ENCODE measurements at places on chromosomes 1 and 21.

DNA sequence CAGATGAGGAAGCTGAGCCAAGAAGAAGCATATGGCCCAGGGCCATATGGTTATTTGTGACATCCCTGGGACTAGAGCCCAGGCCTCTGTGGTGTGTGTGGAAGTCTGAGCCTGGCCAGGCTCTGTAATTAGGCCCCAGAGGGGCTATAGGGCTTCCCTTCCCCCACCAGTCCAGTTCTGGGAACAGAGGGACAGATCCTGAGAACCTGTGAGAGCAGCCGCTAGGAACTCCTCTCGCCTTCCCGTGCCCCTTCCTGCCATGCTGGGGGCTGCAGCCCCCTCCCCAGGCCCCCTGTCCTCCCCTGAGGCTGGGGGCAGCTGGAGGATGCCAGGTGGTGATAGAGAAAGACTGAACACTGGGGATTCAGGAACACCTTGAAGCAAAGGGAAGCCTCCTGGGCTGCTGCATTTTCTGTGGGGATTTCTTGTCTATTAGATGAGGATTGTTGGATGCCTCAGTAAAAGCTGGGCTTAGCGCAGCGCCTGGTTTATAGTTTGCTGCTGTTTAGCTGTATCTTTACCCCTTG, 33.3 kb downstream of the COQ8A start:
- no peak for DNase-seq

DNA sequence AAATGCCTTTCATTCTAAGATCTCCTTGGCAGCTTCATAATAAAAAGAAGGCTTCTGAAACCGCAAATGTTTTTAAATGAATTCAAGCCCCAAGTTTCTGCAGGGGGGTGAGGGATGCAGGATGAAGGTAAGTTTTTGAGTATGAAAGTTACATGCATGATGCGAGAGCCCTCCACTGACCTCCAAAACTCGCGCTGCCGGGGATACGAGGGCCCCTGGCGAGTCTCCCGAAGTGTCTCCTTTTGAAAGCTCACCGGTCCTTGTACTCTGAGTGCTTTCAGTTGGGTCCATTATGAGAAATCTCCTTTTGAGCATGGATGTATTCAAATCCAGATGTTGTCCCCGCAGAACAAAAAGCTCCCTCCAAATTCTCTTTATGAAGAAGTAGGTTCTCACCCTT, 18.9 kb upstream of the ZC3H12A start:
- DNase-seq, result no peak

GRCh38 chr1:185972096-185972850, 238.1 kb downstream of the HMCN1 start:
- DNase-seq, result no peak

- no peak for DNase-seq
Observed at GRCh38 chr1:183806125-183806524, 1.2 kb downstream of the RGL1 start.

- DNase-seq, result no peak
Observed at GRCh38 chr1:36177589-36178431, 21.9 kb downstream of the MAP7D1 start.

GRCh38 chr21:38352536-38353219, 95.9 kb downstream of the KCNJ15 start:
- peak; percentile 67 for DNase-seq

DNA sequence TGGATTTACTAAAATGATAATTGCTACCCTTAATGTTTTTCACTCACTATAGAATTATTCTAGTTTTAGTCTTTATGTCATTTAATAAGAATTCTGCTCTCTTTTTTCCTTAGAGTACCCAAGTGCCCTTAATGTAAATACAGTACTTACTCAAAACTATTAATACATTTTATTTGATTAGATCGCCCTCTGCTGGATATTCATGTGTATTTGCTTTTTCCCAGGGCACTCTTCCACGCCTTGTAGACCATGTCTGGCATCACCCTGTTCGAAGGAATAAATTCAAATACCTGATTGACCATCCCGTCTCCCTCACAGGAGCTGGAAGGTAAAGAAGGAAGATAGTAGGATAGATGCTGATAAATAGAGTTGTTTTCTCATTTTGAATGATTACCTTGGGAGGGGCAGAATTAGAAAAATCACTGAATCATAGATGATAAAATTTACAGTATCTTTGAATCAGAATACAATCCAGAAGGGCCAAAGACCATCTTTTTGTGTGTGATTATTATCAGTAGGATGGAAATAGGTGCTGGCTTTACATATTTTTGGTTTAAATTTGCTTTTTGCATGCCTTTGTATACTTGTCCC, 4.1 kb downstream of the AXDND1 start:
- DNase-seq, result peak; percentile 76

DNA sequence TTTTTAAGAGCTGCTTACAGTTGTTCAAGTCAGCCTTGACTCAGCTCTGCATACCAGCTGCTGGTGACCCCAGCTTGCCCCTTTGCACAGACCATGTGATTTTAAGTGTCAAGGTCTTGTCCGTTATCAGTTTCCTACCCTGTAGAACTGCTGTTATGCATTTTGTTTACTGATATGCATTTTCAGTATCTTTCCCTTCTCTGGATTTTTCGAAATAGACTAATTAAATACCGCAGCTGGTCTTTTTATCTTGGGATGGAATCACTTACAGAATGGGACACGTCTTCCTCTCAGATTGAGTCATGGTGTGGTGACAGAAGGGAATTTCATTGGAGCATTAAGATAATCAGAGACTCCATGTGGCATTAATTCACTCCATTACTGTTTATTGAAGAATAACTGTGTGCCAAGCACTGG, 145.6 kb downstream of the FMN2 start:
- DNase-seq, result no peak

DNA sequence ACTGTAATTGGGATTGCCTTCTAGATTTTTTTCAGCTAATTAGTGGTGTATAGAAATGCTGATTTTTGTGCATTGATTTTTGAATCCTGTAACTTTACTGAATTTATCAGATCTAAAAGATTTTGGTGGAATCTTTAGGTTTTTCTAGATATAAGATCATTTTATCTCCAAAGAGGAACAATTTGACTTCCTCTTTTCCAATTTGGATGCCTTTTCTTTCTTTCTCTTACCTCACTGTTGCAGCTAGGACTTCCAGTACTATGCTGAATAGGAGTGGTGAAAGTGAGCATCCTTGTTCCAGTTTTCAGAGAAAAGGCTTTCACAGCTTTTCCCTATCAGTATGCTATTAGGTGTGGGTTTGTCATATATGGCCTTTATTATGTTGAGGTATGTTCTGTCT, 53.6 kb downstream of the TESK2 start:
- no peak for DNase-seq

DNA sequence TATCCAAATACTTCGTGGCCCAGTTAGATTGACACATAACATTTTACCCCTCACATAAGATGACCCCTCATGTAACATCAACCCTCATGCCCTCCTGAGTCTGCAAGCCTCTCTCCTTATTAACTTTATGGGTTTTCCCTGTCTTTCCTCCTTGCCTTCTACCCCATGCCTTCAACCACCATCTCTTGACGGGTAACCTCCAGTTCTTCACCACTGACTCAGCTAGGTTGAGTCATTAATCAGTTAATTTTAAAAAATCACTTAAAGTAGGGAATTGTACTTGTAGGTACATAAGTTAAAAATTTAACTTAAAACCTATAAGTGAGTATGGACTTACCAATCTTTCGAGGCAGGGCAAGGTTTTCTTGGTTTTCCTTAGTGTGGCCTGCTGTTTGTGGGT, 330.7 kb downstream of the CAMTA1 start:
- DNase-seq, result no peak

DNA sequence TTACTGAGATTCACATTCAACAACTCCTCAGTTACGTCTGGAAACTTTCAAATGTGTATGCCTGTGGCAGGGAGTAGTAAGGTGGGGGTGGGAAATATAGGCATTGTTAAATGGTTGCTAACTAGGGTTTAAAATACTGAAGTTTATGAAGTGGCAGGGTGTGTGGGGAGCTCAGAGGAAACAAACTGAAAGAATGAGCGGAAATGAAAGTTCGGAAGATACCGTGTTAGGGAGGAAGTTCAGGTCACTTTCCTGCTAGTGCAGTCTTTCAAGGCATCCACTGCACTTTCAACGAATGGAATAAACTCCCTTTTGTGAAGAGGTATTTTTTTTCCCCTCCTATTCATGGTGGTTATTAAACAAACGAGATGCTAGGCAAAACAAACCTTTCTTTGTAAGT, 19.7 kb downstream of the SYNJ1 start:
- no peak for DNase-seq

- no peak for DNase-seq
Observed at GRCh38 chr1:110328274-110328673, 10.9 kb upstream of the RBM15 start.

DNA sequence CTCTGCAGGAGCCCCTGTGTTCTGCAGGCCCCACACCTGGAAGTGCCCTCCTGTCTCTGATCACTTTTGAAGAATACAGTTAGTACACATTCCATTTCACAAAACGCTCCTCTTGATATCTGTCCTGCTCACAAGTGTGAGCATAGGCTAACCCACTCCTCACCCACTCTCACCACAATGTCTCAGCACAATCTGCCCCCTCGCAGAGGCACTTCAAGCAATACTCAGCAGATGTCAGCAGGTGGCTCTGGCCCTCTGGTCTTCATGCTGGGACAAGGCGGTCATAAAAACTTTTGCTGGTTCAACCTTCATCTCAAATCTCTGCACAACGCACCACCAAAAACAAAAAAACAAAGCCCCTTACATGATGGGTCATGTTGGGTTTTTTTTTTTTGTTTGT, 671.2 kb downstream of the MATN1 start:
- no peak for DNase-seq

DNA sequence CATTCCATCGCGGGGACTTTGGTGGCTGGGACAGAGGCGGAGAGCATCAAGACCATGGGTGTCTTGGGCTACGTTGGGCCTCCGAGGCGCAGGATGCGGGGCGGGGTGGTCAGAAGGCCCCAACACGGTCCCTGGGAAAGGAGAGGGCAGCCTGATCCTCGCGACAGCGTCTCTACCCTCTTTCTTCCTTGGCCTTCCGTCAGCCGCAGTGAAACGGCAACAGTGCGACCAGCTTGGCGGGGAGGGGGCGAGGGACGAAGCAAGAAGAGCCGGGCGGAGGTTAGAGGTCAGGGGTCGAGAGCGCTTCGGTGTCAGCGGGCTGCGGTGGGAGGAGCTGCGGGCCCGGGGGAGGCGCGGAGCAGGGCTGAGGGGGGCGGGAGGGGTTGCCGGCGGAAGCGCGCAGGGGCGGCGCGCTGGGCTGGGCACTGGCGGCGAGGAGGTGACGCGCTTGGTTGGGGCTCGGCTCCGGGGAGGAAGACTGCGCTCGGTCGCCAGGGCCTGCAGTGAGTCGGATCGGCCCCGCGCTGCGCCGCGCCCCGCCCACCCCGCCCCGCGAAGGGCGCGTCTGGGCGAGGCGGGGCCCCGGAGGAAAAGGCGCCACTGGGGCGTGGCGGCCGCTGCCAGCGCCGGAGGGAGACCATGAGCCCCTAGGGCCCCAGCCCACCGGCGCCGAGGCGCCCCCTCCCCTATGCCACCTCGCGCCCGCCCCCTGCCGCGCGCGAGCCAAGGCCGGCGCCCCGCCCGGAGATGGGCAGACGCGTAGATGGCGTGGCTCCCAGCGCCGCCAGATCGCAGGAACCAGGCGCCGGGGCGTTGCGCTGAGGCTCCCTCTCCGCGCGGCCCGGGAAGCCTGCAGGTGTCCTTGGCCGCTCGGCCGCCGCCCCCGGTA, at the start of gene KCNC4:
KCNC4 (plus strand) TSS at position 600 of the 889 bp plus-strand sequence. CDS start 1,186 bp downstream, outside the sequence.
- DNase-seq, result peak; percentile 49

DNA sequence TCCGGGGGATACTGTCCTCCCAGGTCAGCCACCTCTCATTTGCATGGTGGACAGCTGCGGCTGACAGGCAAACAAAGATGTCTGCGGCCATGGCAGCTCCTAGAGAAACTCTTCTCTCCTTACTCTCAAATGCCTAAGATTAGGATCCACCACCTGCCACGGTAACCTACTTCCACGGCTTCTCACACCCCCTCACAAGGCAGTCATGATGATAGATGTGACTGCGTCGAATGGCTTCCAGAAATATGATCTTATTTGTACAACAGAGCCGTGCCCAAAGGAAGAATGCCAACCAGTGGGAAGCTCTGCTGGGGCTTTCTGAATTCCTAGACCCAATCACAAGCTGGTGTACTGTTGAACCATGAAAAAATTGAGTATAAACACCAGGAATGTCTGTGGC, 73.4 kb downstream of the BACE2 start:
- no peak for DNase-seq

DNA sequence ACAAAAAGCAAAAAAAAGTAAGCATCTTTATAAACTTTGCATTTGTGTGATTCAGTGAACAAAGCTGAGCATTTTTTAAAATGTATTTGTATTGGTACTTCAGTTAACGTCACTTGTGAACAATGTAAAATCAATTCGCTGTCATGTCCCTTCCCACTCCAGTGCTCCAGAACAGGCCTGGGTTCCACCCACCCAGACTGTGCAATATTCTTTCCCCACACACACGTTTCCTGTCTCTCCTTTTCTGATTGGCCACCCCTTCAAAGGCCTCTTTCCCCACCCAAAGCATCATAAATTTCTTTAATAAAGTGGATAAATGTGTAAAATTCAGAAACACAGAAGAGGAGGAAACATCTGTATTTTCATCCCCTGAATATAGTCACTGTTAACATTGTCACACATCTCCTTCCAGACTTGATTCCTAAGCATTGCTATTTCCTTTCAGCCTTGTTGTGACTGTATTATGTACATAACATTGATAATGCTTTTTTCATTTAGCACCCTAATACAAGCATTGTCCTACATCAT, 12.0 kb downstream of the CLEC20A start:
- DNase-seq, result no peak

DNA sequence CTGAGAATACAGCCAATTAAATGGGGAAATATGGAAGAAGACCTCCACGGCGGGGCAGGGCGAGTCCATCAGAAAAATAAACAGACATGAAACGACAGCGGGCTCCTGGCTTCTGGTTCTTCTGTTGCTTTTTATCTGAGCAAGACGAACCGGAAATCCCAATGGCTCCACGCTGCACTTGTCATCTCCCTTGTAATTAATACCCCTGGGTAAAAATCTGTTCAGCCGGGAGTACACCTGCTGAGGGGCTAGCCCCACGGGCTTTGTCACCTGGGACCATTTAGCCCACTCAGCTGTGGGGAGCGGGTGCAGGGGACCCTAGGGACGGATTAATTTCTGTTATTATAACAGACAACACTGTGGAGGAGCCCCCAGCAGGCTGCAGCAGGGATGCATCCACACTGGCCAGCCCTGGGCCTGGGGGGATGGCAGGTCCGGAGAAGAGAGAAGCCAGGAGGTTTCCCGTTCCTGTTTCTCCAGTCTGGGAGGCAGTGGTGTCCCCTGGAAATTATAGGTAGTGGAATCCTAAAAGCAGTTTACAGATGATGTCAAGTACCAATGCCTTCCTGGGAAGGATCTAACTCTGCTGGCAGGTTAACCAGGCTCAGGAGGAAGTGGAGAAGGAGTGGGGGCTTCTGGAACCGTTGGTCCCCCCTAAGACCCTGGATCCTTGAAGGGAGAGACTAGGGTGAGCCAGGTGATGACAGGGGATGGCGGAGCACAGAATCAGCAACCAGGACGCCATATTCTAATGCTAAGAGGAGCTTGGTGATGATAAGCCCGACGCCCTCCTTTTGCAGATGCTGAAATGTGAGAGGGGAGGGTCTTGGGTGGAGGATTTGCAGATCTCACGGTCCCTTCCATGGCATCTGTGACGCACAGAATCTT, 566.1 kb downstream of the PTPRU start:
- DNase-seq, result no peak

- no peak for DNase-seq
Observed at GRCh38 chr1:87523466-87523865, 194.8 kb downstream of the LMO4 start.

GRCh38 chr1:202567738-202568137, 142.5 kb downstream of the SYT2 start:
- no peak for DNase-seq
